Dermis microvascular lymphatic vessel endothelial cell (primary cell): ENCODE measurements at places on chromosomes 3 and 15. TPM values are rescaled to one million over a fixed set of nuclear protein-coding genes. Genes with fewer than 3 reads are reported as not detected.

DNA sequence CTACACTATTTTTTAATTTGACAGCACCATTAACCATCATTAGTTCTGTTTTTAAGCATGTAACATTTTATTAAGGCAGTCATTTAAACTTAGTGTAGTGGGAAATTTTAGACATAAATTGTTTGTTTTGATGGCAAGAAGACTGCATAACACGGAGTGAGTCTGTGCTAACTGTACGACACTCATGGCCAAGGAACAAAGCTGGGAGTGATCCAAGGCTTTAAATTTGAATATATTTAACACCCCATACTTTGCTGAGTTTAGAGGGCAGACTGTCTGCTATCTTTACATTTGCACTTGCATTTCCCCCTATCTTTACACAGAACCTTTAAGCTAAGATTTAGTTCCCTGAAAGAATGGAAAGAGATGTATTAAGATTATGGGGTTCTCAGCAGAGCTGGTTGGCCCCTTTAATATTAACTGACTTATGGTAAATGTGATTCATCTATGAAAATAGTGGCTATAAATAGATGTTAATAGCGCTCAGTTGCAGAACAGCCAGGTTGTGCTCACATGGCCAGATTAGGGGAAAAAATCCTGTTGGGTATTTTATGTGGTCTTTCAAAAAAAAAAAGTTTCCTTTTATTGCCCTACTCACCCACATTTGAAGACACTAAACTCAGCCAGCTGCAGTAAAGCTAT, 120.7 kb downstream of the CMSS1 start:
- peak; percentile 18 for DNase-seq

GRCh38 chr15:50819344-50819743, 53.8 kb upstream of the SPPL2A start:
- peak; percentile 2 for DNase-seq

DNA sequence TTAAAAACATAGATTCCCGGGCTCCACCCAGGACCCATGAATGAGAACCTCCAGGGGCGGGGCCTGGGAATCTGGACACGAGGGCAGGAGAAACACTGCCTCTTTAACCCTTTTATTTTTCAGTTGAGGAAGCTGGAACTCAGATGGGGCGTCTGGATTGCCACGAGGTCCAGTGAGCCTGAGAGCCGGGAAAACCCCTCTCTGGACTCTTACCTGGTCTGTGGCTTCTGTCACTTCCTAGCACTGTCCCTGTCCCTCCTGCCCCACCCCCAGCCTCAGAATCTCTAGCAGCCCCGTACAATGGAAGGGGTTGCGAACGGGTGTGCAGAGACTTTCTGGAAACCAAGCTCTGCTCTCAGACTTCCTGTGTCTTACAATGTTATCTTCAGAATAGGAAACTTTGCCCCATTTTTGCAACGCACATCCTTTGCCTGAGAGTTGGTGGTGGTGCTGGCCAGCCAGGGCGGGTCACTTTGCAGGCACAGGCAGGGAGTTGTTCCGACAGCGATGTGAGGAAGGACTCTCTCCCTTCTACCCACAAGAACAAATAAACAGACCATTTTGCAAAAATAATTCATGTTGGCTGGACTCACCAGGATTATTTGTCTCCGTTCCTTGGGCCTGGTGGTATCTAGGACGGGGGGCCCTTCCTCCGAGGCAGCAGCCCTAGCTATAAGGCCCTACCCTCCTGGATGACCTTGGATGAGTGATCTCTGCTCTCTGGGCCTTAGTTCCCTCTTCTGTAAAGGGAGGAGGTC, 59.1 kb downstream of the SMAD6 start:
- DNase-seq = no peak

DNA sequence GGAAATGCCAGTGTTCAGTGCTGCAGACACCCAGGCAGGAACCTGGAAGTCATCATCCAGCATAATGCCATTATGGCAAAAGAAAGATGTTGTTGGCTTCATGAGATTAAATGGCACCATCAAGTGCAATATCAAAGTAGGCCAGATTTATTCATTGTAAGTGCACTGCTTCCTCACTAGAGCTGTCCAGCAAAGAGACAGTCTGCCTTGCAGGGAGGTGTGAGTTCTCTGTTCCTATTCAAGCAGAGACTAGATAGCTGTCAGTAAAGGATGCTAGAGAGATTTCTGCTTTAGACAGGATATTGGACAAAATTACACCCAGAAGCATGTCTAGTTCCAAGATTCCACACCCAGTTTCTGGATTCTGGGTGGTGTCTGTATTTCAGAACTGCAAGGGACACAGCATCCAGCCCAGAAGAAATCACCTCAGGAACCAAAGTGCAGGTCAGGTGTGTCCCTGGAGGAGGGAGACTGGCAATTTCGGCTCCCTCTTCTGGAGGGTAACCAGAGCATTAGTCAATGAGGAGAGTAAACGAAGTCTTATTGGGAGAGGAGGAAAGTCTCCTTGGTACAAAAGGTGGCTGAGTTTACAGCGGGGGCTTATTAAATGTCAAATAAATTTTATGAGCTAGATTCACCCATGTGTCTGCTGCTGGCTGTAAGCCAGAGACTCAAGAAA, 377.3 kb downstream of the EPHB1 start:
- no peak for DNase-seq

- DNase-seq = no peak
These were observed 21.0 kb downstream of the IFT122 start for GRCh38 chr3:129461022-129461421.

DNA sequence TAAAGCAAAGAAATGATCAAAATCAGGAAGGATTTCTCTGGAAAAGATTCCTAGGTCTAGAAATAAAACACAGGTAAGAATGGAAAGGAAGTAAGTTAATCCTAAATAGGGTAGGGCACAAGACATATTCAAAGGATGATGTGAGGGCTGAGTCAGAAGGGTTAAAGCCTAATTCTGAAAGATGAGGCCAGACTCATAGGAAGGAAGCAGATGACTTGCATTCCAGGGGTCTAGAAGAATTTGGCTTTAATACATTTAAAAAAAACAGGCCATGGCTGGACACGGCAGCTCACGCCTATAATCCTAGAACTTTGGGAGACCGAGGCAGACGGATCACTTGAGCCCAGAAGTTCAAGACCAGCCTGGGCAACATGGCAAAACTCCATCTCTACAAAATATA, 3.2 kb downstream of the SSR3 start:
- no peak for DNase-seq

DNA sequence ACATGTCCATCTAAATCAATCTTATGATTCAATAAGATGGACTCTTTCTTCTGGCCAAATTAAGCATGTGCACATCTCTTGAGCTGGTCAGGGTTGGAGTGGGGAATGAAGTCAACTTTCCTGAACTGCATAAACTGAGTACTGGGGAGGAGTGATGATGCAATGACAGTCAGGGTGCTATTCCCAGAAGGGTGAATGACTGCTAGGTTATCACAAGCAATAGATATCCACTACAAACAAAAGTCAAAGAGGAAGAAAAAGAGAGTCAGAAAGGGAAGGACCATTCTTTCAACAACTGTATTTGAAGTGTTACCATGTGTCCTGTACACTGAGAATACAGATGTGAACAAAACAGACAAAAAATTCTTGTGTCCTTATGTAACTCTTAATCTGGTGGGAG, 70.0 kb downstream of the ALCAM start:
- no peak for DNase-seq

- DNase-seq = no peak
These were observed 99.0 kb upstream of the CTDSPL start for GRCh38 chr3:37762698-37763097.

GRCh38 chr3:141413801-141414689, 45.7 kb downstream of the ZBTB38 start:
- DNase-seq = no peak

DNA sequence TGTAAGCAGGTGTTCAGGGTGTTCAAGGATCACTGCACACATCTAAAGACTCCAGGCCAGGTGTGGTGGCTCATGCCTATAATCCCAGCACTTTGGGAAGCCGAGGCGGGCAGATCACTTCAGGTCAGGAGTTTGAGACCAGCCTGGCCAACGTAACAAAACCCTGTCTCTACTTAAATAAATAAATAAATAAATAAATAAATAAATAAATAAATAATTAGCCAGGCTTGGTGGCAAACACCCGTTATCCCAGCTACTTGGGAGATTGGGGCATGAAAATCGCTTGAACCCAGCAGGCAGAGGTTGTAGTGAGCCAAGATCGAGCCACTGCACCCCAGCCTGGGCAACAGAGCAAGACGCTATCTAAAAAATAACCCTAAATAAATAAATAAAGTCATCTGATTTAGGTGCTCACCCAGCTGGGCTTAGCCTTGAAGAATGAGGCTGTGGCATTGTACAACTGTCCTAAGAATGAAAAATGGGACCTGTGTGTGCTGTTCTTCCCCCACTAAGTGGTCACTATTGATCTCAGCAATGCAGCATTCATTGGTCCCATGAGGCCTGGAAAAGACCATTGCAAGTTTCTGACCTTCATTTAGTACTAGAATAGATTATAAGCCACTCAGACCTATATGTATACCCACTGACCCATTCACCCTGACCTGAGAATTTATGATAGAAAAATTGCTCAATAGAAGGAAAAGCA, 82.8 kb upstream of the ABHD17C start:
- no peak for DNase-seq

Gene FANCD2OS
- total RNA-seq = not detected in 2 replicates

DNA sequence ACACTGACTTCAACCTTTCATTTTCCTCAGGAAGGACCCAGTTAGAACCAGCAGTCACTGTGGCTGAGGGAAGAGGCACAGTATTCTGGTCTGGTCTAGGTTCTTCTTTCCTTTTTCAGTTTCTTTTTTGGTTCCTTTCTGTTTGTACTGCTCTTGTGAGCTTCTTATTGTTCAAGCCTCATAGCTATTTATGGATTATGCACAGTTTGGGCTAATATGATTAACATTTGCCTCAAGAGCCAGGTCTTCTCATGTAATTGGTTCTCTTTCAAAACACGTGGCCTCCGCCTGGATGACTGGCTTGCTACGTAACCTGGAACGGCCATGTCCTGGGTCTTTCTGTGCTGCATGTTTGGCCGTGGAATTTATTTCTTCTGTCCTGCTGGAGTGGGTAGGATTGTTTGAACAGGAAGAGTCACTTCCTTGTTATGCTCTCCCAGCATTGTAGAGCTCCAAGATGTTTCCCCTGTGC, 43.3 kb downstream of the RBMS3 start:
- DNase-seq = peak; percentile 72

DNA sequence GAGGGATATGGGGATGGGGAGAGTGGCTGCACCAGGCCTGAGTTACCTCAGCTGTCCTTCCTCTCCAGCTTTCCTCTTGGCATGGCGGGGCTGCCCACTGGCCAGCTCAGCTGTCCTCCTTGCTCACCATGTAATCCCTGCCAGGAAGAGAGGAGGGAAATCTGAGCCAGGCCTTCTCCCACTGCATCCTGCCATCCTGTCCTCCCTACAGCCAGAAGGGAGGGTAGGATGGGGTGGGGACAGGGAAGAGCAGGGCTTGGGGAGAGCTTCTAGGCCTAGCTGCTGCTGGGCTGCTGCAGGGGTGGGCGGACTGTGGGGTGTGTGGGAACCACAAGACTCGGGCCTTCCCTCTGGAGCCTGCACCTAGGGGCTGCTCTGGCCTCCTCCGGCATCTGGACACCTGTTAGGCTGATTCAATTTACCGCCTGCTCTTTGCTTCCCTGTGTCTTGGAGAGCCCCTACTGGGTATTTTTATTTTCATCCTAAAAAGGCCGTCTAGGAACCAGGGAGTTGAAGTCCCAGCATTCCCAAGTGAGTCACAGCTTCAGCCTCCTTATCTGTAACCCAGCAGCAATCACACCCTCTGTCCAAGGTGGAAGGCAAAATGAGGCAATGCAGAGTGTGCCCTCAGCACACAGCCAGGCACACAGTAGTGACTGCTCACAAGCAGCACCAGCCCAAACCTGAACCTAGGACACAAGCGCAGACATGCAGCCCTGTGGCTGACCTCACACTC, 13.1 kb upstream of the KY start:
- no peak for DNase-seq

- DNase-seq = no peak
These were observed 22.9 kb upstream of the KIF23 start for GRCh38 chr15:69391046-69391757.

DNA sequence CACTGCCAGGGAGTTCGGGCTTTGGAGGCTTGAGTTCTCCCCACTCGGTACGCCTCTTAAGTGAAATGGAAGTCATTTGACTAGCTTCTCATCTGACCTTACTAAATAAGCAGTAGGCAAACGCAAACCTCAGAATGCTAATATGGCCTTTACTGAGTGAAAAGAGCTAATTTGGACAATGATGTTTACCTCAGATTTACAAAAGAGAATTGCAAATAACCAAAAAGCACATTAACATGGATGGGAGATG, 1.6 kb upstream of the RNU6-1 start:
- no peak for DNase-seq

Gene TM6SF1
- total RNA-seq = 25.3 and 34.4 TPM in 2 replicates

DNA sequence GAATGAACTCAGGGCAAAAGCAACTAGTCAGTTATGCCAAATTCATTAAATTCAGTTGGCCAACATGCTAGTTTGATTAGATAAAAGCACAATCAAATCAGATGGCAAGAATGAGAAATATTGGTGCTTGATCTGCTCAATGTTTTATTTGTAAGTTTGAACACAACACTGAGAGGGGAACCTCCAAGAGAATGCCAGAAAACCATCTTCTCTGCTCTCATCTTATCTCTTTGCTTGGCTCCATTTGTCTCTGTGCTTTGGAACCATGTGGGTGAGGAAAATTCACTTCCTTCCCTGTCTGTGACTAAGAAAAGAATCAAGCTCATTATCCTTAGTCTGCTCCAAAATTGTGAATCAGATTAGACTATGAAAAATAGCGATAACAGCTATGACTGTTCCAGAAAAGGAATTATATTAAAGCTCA, 43.6 kb upstream of the DCBLD2 start:
- no peak for DNase-seq

- DNase-seq = no peak
These were observed 162.2 kb downstream of the LPP start for GRCh38 chr3:188316021-188316722.

Gene IQCH
- 1.0 and 1.1 TPM in 2 replicates for total RNA-seq

DNA sequence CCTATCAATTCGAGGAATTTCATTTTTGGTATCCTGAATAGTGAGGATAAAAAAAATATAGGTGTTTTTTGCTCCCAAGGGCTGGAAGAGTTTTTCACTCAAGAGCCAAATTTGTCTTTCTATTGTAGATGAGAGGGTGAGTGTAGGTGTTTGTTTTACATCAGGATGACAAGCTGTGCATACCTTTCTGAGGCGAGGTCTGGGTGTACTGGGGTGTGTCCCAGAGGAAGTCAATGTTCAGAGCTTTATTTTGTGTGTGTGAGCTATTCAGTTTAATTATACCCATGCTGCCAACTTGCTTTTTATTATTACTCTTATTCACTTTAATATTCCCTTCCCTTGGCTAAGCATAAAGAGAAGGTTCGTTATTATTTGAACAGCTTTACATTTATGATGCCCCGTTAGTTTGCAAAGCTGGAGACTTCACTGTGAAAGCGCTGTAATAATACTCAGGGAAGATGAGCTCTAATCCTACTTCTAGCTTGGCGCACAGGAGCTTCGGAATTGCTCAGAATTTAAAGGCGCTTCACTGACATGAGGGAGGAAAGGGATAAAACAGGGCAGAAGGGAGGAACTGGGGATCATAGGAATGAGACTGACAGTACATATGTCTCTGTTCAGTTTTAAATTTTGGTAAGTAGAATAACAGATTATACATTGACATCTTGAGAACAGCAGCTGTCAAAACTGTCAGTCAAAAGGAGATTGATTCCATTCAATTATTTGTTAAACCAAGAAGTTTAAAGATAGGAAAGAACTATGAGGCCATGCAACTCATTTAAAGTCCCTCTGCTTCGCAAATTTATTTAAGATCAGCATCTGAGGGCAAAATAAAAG, 117.7 kb upstream of the TP63 start:
- no peak for DNase-seq
